ENCODE measurements at places on chromosomes 3 and 15.

GRCh38 chr3:113240841-113241240, 29.5 kb downstream of the BOC start:
- no peak for DNase-seq

DNA sequence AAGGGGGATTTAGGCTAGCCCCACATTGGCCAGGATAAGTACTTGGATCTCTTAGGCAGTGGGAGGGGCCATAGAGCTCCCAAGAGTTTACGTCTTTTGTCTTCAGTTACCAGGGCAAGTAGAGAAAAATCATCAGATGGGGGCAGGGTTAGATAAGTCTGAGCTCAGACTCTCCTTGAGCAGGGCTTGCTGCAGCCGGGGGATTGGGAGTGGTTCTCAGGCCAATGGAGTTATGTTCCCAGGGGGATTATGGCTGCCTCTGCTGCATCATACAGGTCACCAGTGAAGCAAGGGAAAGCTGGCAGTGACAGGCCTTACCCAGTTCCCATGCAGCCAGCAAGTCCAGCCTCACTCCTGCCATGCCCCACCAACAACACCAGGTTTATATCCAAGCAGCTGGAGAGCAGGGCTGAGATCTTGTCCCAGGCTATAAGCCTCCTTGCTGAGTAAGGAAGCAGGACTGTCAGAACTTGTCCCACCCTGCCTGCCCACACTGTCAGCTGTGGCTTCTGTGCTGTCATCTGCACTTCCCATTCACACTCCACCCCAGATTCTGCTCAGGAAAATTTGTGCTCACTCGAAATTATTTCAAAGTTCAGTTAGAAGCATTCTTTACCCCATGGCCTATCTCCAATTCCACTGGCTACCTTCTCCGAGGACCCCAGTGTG, 215.3 kb downstream of the FAM43A start:
- DNase-seq: no peak

- DNase-seq: no peak
These were observed 786.6 kb upstream of the DPPA4 start for GRCh38 chr3:110123946-110124345.

DNA sequence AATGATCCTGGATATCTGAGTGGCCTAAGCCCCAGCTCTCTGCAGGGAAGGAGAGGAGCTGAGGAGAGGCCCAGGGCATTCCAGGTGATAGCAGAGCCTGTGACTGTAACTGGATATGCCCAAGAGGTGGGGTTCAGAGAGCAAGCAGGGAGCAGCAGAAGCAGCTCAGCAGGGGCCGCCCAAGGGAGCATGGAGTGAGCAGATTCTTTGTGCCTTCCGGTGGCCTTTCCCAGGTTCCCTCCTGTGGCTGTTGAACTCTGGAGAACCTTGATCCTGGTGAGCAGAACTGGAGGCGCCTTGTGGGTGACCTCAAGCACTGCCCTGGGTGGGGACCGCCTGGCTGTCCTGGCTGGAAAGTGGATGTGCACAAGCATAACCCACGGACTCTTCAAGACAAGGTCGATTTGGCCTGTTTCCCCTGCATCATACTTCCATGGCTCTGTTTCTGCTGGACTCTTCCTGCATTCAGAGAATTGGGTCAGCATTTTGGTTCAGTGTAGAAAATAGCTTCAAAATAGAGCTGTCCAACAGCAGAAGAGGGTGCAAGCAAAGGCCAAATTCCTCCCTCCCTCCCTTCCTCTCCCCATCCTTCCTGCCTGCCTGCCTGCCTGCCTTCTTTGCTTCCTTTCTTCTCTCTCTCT, 76.1 kb downstream of the ARNT2 start:
- DNase-seq: no peak

DNA sequence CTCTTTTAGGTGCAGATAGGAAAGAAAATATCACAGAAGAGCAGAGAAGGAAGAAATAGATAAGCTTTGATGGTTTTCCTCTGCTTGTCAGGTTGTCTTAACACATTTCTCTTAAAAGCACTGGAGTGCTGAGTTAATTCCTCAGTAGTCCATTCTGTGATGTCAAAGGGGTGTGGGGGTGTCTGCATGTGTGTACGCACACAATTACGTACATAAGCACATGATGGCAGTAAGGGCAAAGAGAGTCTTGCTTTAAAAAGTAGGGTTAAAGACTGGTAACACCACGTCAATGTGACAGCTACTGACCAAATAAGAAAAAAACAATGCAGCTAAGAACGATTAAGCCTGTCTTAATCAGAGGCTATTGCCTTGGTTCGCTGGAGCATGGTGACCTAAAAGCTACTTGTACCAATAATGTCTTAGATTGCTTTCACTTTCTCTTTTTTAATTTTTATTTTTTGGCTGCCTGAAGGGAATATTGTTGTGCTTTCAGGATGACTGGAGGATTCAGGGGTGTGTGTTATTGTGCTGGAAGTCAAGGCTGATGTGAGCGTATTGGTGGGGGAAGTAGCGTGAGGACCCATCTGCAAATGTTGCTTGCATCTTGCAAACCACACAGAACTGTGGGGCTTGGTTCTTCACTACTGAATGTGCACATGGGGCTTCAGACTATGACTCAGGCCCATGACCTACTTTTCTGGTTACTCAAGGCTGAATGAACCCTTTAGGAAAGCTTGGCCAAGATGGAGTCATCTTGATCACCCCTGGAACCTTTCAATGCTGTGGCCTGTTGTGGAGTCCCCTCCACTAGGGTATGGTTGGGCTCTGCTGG, 417.8 kb upstream of the TPM1 start:
- no peak for DNase-seq

GRCh38 chr15:55564347-55565145, 23.6 kb downstream of the PYGO1 start:
- DNase-seq: no peak

DNA sequence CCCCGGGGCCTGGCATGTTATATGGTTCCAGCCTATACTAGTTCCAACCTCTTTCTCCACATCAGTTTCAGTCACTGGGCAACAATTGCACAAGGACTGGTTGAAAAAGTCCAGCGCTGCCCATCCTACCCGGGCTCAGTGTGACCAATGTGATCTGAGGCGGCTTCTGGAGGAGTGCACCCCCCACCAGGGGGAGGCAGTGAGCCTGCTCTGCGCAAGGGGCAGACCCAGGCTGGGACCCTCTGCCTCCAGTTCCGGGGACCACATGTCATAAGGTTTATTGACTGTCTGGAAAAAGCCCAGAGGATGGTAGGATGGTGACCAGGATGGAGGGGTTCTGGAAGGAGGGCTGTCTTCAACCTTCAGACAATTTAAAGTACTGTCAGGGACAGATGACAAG, 25.6 kb upstream of the NR2E3 start:
- no peak for DNase-seq

DNA sequence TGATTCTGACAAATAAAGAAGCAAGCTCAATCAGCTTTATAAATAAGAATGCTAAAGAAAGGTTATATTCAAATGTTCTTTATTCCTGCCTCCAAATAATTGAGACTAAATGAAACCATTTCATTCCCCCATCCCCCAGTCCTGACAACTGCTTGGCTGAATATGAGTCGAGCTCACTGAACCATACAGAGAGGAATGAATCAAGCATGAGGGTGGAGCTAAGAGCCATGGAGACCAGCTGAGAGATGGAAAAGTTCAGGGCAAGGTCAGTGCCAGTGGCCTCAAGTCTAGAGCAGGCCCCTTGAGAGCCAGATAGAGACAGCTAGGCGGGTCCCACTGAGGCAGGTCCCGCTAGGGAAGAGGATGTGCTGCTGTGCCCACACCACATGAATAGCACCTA, 188.7 kb upstream of the EIF1B start:
- DNase-seq: no peak

DNA sequence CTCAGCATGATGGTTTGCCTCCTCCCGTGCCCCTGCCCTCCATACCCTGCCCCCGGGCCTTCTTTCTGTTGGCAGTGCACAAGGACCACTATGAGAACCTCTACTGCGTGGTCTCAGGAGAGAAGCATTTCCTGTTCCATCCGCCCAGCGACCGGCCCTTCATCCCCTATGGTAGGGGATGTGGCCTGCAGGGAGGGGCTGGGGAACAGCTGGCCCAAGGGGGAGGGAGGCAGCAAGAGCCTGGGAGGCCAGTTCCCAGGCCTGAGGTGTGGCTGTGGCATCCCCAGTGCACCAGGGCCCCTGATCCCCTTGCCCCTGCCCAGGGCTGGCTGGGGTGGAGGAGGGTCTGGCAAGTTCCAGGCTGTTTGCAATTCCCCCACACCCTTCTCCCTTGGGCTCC, 2.6 kb upstream of the PLA2G4B start:
- DNase-seq: no peak

DNA sequence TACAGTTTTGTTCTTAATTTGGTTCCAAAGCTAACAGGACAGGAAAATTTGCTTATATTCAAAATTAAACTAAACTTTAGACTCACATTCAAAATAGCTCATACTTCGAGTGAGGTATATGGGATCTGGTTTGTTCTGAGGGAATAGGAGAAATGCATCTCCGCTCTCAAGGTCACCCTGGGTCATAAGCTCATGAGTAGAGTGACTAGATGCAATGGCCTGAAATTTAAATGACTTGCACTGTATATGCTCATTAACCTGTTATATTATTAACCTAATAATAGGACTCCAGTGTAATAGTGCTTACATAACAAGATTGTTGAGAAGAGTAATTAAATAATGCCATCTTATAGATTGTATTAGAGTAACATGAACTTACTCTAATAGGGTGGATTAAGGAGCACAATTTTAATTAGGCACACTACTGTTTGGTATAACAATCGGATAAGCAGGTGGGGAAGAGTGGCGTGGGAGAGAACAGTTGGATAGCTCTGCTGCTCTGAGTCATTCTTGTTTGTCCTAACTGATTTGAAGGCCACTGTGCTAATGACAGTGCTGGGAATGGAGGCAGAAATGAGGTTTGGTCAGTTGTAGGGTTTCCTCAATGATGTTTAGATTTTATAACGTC, 5.2 kb downstream of the NKTR start:
- no peak for DNase-seq
